ENCODE measurements at places on chromosomes 2 and 18.

- no peak for DNase-seq
These were observed 140.0 kb upstream of the SERTAD2 start for GRCh38 chr2:64793701-64794100.

DNA sequence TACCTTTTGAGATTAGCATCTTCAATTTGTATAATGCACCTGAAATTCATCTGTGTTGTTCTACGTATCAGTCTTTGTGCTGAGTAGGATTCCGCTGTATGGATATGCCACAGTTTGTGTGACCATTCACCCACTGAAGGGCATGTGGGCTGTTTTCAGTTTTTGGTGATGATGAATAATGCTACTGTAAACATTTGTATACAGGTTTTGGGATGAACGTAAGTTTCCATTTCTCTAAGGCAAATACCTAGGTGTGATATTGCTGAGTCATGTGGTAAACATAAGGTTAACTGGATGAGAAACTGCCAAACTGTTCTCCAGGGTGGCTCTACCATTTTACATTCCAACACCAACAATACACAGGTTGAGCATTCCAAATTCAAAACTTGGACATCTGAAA is 35.1 kb downstream of the CABYR start:
- no peak for DNase-seq

- no peak for DNase-seq
These were observed 324.9 kb downstream of the LPIN1 start for GRCh38 chr2:12071318-12071717.

DNA sequence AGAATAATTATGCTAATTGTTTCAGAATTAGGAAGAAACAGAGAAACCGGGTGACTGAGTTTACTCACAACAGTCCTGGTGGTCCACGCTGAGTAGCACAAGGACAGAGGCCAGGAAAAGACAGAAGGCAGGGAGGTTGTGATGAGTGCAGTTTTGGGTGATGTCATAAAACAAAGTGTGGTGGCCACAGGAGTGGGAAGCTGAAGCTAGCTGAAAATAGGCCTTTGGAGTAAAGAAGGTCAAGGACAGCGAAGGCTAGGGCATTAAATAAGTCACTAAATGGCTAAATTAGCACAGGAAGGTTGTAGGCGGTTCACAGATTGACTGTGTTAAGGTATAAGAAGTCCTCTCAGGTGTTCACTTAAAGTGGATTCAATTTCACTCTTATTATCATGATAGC is 120.9 kb upstream of the TTN start:
- no peak for DNase-seq

DNA sequence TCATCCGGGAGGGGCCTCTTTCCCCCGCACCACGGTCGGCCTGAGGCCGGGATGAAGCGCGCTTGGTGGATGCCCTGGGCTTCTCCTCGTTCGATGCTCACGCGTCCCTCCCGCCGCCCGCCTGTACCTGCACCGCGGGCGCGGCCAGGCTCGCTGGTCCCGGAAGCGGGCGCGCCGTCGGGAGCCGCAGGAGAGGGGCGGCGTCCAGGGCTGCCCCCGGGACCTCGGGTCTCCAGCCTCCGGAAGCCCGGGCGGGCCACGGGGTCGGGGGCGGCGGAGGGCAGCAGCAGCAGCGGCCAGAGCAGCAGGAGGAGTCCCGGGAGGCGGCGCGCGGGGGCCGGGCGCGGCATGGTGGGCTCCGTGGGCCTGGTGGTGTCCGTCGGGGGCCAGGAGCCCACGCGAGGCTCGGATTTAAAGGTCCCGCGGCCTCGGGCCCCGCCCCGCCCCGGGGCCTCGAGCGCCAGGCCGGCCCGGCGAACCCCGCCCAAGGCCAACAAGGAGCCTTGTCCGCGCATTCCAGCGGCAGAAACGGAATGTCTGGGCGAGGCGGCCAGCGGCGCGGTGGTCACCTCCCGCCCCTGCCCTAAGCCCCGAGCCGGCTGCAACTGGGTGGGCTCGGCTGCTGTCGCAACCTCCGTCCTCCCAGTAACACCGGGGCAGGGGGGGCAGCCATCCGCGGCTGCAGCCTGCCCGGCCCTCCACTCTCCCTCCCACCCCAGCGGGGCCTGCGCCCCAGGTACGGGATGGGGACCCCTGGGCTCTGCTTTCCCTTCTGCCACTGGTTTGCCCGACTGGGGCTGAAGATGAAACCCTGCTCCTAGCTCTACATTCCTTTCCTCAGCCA is at the start of gene MATN3:
TSS of gene MATN3 (minus strand) at position 387 of the 844 bp plus-strand sequence. CDS start at position 350, 37 bp downstream.
- no peak for DNase-seq

DNA sequence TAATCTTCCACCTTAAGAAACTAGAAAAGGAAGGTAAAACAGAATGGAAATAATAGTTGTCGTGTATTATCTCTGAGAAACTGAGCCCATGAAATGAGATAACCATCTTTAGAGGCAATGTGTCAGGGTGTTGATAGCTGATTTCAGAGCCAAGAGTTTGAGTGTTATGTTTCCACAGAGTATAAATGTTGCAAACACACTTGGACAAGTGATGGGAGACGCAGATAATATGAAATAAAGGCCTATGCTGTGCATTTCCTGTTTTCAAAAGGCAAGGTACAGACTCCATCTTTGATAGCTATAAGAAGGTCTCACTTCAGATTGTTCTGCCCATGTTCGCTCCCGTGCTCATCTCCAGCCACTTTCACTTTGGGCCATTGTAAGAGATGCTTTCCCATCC is 25.9 kb upstream of the DNER start:
- no peak for DNase-seq

- no peak for DNase-seq
These were observed 251.3 kb upstream of the ETAA1 start for GRCh38 chr2:67145851-67146250.

DNA sequence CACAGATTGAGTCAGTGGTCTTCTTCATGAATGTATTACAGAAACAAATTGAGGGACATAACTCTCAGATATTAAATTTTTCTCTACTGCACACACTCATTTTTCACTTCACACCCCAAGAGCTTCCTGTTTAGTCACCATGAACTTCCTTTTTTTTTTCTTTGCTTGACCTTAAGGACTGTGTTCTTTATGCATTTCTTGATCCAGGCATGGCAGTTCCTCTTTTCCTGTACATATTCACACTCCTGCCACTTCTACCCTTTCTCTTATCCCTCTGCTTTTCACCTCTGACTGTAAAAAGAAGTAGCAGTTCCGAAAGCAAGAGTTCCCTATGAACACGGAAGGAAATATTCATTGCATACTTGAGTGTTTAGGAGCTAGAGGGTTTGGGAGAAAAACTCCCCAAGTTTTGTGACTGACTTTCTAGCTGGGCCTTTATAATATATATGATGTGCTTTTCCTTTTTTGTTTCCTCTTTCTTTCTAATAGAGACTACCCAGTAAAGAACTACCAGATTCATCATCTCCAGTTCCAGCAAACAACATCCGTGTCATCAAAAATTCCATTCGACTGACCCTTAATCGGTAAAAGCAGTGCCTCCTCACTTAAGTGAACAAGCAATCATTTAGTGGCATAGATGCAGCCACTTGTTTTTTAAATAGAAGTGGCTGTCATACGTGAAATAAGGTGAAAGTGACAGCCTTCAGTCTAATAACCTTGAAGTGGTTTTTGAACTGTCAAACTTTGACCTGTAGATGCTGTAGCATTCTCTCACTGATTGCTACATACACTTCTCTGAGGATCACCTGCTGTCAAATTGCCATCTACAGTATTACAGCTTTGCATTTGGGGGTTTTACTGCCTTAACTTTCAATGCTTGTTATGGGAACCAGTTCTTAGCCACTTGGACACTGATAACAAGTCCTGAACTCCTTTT is 40.8 kb downstream of the PAPOLG start:
- no peak for DNase-seq

GRCh38 chr18:80033181-80034067 is 810 bp upstream of the RBFA start:
- peak; percentile 86 for DNase-seq

DNA sequence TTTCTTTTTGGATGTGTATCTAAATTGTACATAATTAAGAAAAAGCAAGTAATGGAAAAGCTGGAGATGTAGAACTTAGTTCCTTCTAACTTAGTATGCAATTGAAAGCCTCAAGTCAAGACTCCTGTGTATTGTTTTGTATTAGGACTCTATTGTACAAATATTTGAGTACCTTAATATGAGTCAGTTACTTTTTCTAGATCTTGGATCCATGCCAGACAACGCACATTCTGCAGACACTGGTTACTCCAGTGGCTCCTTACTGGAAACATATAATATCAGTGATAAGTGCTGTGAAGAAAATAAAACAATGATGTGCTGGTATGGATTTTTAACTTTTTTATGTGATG is 1.5 kb downstream of the SLC39A10 start:
- peak; percentile 40 for DNase-seq

DNA sequence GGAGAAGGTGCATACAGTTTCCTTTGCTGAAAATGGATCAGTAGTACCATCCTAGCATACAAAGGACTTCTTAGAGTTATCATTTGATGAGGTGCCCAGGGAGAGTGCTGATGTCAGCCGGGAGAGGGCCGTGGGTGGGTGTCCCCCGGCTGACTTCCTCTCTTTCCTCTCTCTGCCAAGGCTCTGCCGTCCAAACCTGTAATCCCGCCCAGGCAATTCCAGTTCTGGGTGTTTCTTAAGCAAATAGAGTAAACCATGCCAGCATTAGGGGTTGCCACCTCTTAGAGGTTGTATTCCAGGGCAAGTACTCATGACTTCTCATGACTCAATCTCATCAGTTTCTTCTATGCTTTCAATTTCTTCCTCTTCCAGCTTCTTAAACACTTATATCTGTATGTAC is 117.2 kb downstream of the GATA6 start:
- no peak for DNase-seq

DNA sequence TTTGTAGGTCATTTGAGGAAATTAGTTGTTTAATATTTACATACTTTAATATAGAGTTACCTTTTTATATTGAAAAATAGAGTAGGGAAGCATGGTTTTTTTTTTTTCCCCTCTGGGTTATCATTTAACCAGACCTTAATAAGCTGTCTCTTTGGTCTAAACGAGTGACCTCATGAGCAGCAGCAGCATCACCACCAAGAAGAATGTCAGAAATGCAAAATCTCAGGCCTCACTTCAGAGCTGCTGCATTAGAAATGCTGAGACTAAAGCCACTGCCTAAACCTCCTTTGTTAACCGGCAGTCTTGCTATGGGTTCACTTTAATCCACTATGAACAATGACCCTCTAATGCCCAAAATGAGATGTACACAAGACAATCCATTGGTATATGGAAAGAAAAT is 733.7 kb upstream of the FAM98A start:
- DNase-seq: no peak

- DNase-seq: no peak
These were observed 238.2 kb upstream of the RBBP8 start for GRCh38 chr18:22694954-22695353.

- DNase-seq: no peak
These were observed 474.2 kb upstream of the LRRTM1 start for GRCh38 chr2:80778704-80779103.

- DNase-seq: peak; percentile 20
These were observed 452 bp downstream of the RAPH1 start for GRCh38 chr2:203534621-203535077.

DNA sequence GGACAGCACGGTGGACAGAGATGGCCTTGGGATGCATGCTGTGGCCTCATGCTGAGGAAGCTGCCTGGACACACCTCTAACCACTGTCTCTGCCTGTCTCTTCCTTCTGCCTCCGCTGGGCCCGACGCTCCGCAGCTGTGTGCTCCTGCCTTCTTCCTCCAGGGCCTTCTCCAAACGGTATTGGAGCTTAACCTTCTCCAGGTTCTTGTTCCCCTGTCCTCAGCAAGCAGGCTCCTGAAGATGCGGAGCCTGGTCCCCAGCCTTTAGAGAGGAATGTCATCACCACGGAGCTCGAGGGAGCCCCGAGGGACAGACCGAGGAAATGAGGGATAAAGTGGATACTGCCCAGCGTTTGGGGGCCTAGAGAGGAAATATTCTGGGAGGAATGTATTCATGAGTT is 155.1 kb downstream of the DYSF start:
- DNase-seq: no peak

DNA sequence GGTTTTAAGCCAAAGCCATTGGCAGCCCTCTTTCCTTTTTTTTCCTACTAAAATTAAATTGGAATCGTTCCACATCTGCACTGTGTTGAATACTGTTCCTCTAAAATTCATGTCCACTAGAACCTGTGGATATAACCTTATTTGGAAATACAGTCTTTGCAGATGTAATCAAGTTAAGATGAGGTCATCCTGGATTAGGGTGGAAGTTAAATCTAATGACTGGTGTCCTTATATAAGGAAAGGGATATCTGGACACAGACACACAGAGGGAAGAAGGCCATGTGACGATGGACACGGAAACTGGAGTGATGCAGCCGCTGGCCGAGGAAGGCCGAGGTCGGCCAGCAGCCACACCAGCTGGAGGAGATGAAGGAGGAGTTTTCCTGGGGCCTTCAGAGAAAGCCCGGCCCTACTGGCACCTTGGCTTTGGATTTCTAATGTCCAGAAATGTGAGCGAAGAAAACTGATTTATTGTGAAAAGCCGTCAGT is 49.4 kb downstream of the LONRF2 start:
- no peak for DNase-seq

- DNase-seq: no peak
These were observed 123.3 kb upstream of the SLC1A4 start for GRCh38 chr2:64865831-64866345.

DNA sequence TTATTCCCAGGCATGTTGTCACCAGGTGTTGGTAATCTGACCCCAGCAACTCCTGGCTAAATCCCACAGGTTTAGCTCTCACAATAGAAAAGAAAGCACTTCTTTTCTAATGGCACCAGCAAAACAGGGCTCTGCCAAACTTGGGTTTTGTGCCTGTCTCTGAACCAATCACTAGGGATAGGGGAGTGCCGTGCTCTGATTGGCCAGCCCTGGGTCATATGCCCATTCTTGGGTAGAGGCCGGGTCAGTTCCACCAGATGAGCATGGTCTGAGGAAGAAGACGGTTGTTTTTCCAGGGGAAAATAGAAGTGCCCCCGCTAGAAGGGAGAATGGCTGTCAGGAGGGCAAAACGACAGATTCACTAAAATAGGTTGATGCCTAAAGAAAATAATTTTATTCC is 14.7 kb downstream of the CDK15 start:
- DNase-seq: no peak

DNA sequence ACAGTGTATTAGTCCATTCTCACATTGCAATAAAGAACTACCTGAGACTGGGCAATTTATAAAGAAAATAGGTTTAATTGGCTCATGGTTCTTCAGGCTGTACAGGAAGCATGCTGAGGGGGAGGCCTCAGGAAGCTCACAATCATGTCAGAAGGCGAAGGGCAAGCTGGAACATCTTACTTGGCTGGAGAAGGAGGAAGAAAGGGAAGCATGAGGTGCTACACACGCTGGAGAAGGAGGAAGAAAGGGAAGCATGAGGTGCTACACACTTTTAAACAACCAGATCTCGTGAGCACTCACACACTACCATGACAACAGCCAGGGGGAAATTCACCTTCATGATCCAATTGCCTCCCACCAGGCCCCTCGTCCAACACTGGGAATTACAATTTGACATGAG is 95.3 kb upstream of the FAM110C start:
- DNase-seq: no peak

DNA sequence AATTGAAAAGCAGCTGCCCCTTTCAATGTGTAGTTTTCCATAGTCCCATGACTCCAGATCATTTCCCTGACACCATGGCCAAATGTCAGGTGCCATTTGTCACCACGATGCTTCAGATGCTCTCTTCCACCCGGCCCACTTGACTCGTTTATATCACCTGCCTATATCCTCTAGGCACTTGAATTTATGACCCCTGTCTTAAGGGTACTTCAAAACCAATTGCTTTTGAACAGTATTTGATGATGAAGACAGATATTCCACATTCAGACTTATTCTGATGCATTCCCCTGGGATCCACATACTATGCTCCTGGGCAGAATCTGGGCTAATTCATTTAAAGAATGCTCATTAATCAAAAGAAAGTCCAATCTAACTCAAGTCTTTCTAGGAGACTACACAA is 16.9 kb upstream of the RHBDD1 start:
- no peak for DNase-seq

- DNase-seq: no peak
These were observed 45.6 kb downstream of the RAMP1 start for GRCh38 chr2:237904831-237905599.
